GM12892 (cell line): ENCODE measurements at places on chromosomes 7 and 10.

- no peak for DNase-seq
Measured at GRCh38 chr10:85857305-85857704, 509.3 kb downstream of the GRID1 start.

GRCh38 chr10:101843032-101844021 is at the start of gene KCNIP2:
Gene KCNIP2, minus strand, starts transcription at chr10:101843800. Its CDS starts 232 bp downstream, at chr10:101843568.
- DNase-seq, result peak; percentile 73

GRCh38 chr7:30479202-30480120 is 877 bp upstream of the NOD1 start:
- DNase-seq, result no peak

- no peak for DNase-seq
Measured at GRCh38 chr7:34569975-34570699, 87.9 kb upstream of the NPSR1 start.

GRCh38 chr10:5464546-5464945 is 34.8 kb downstream of the CALML5 start:
- no peak for DNase-seq

GRCh38 chr7:124459101-124460055 is 306.2 kb downstream of the GPR37 start:
- DNase-seq, result no peak

- DNase-seq, result no peak
Measured at GRCh38 chr7:31735991-31736982, 49.3 kb downstream of the PPP1R17 start.

DNA sequence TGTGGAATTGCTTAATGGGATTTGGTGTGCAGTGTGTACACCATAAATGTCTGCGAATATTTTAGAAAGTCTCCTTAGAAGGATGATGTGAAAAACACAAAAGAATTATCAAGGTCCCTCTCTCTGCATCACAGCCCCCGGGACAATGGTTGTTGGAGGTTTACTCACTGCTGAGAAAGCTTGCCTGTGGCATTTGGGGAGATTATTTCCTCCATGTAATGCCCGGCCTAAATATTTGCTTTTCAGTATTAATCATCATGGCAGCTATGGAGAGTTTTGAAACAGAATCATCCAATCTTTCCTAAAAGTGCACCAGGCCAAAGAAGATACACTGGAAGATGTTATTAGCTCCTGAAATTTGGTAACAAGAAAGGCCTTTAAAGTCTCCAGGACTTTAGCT is 113.8 kb upstream of the ADCY1 start:
- no peak for DNase-seq

- DNase-seq, result no peak
Measured at GRCh38 chr7:138047907-138048306, 28.4 kb upstream of the AKR1D1 start.
